ENCODE measurements at places on chromosomes 12 and 14.

GRCh38 chr14:69481815-69482568 is 2.5 kb upstream of the PLEKHD1 start:
- DNase-seq = no peak

GRCh38 chr12:27896419-27896990 is 76.0 kb downstream of the PTHLH start:
- no peak for DNase-seq

DNA sequence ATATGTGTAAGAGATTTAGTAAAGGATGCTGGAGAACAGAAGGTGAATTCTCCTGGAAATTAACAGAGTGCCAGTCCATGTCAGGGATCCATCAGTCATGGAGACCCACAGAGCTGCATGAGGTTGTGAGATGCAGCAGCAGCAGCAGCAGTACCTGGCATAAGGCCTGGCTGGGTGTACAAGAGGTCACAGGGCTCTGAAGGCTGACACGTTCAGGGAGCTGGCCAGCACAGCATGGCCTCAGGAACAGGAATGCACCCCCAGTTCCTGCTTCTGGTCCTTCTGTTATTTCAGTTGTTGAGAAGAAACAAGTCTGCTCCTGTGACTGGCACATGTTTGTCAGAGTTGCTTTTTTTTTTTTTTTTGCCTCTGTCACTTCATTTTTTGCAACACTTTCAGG is 210.8 kb downstream of the CNTN1 start:
- no peak for DNase-seq

- no peak for DNase-seq
Measured at GRCh38 chr14:77406086-77406485, 17.2 kb downstream of the NOXRED1 start.

- DNase-seq = no peak
Measured at GRCh38 chr12:75908961-75909605, 122.5 kb downstream of the PHLDA1 start.

- no peak for DNase-seq
Measured at GRCh38 chr12:99067171-99067785, 422.2 kb downstream of the APAF1 start.

DNA sequence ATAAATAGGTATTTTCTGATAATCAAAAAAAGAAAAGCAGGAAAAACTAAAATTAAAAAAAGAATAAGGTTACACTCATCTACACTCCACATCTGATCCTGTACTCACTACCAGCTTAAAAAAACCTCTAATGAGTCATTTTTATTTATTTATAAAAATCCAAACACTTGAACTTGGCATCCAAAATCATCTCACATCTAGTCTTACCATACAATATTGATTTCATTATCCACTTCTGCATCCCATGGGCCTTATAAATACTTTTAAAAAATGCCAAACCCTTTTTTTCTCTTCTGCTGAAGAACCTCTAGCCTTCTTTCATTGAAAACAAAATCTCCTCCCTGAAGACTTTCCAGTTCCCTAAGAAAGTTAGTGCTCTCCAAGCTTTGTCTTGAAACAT is 109.7 kb downstream of the TMTC3 start:
- no peak for DNase-seq

DNA sequence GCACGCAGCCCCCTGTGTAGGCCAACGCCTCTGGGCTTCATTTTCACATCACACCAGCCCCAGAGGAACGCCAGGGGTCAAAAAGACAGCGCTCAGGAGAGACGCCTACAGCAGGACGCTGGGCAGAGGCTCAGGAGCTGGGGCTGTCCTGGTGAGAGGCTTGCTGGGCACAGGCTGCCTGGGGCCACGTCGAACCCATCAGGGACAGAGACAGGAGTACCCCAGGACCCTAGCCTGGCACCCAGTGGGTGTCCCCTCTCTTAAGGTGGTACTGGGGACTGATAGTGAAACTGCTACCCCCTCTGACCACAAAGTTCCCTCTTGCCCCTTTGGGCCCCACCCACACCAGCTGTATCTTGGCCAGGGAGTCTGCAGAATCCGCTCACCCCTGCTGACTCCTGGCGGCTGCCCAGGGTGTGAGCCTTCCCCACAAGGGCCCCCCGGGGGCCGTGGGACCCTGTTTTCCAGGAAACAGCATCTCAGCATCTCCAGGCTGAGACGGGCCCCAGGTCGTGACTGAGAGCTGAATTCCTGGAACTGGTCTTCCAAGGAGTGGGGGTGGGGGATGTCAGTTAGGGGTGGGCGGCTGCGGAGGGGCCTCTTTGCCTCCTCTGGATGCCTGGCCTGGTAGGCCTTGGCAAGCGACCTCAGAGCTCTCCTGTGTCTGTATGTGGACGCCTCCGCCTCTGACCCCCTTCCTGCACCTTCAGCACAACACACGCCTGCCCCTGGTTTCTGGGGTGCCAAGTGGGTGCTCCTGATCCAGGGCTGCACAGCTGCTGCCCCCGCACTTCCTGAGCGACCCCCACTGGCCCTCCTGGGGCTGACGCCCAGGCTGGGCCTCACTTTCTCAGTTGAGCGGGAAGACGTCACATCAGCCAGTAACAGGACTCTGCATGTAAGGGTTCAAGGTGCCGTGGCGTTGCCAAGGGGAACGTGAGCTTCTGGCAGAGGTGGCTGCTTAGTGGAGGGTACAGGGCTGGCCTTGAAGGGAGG is 321.9 kb upstream of the RTL1 start:
- DNase-seq = no peak

- DNase-seq = no peak
Measured at GRCh38 chr12:104686196-104686595, 229.4 kb downstream of the CHST11 start.

- no peak for DNase-seq
Measured at GRCh38 chr12:69610729-69611128, at the start of gene LRRC10. Gene LRRC10 (minus strand): TSS chr12:69610907. CDS start chr12:69610838, 69 bp downstream.

DNA sequence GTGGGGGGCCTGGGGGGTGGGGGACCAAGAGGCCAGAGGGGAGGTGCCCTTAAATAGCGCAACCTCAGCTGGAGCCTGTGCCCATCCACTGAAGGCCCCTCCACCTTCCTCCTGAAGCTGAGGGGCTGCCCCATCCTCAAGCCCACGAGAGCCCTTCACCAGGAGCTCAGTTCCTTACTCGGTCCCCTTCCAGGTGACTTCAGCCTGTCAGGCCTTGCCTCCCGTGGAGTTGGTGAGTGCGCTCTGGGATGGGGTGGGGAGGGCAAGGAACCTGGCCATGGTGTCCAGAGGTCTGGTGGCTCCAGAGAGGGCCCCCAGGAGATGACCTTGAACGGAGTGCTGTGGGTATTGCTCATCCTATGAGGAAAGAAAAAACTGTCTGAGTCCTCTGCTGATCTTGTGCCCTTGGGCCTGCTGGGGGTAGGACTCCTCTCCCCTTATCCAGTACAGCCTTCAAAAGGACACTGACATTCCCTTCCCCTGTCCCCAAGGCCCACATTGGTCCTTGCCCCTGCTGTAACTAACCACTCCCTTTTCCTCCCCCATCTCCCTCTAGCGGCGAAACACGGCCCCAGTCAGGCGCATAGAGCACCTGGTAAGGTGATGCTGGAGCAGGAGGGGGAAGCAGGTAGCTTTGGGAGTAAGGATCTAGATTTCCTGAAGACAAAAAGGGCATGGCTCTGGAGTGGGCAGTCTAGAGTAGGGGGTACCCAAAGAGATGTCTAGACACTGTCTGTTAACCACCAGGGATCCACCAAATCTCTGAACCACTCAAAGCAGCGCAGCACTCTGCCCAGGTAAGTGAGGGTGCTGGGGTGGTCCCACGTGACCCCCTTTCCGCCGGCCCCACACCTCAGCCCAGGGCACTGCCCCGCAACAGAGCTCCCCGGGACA is 3.6 kb downstream of the TNS2 start:
- DNase-seq = peak; percentile 36

GRCh38 chr12:96570579-96570978 is 81.2 kb downstream of the CFAP54 start:
- DNase-seq = no peak

GRCh38 chr12:91529829-91530228 is 347.2 kb upstream of the DCN start:
- DNase-seq = no peak

- DNase-seq = peak; percentile 37
Measured at GRCh38 chr12:10235761-10236631, 23.3 kb downstream of the GABARAPL1 start.

DNA sequence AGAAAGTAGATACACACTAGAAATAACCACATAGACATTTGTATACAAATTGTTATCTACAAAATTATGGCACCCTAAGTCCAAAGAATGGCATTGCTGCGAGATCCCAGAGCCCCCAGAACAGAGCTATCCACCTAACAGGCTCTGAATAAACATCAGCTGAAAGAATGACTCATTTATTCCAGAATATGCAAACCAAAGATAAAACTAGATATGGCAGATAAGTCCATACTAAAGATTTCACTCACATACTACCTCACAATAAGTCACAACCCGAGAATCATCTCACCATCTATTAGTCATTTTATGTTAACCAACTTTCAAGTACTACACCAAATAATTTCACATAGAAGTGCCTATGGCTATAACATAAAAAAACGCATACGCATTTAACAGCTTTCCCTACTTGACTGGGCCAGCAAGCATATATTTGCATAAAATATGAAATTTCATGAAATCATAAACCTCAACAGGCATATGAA is 5.6 kb downstream of the CNIH1 start:
- no peak for DNase-seq

Data from activated CD8-positive, alpha-beta memory T cell treated with anti-CD3 and anti-CD28 coated beads for 1 hour (primary cell).